ENCODE measurements at places on chromosomes 13 and 19. TPM values are rescaled to one million over a fixed set of nuclear protein-coding genes. Genes with fewer than 3 reads are reported as not detected.

Gene PABPC3
- not detected for total RNA-seq

Gene CLEC4M
- not detected for total RNA-seq

Gene NLRP4
- total RNA-seq = not detected

DNA sequence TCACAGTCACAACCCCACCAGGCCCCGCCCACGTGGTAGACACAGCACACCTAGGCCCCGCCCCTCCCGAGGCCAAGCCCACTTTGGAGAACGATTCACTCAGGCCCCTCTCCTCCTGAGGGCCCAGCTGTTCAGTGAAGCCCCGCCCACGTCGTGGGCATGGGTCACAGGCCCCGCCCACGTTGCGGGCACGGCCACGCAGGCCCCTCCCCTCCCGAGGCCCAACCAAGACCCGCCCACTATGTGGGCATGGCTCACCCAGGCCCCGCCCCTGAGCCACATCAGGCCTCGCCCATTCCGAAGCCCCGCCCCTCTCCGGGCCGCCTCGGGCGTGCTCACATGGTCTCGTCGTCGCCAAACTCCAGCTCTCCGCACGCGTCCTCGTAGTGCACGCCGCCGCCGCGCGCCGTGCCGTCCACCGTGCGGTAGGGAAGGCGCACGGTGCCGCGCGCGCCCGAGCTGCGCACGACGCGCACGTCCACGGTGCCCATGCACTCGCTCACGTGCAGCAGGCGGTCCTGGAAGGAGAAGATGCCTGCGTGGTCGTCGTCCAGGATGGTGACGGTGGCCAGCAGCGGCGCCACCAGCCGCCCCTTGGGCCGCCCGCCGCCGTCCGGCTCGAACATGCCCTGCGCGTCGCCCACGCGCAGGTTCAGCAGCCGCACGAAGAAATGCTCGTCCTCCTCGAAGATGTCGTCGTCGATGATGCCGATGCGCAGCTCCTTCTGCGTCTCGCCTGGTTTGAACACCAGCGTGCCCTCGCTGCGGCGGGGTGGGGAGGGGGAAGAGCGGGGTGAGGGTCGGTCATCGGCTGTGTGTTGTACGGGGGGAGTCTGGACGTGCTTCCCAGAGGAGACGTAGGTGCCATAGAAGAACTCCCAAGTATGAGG lies 24.0 kb downstream of the SLC8A2 start:
- peak; percentile 63 for DNase-seq

DNA sequence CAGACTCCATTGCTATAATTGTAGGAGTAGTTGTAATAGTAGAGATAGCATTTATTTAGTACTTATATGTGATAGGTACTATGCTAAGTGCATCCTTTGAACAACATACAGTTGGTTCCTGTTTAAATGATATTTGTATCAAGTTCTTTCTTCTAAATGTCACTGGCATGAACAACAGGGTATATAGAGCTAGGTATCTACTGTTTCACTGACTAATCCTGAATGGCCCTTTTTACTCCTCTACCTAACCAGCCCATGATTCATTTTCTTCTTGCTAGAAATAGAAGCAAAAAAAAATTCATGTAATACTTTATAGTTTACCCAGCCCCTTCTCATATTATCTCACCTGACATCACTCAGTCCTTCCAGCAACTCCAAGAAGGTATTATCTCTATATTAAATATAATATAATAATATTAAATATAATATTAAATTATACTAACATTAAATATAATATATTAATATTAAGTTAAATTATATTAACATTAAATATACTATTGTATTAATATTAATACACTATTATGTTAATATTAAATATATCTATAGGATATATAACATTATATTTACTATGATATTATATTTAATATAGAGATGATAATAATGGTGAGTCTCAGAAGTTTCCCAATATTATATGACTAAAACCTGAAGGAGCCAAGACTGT lies 74.2 kb downstream of the FRY start:
- no peak for DNase-seq

Gene MAP2K2
- 154 TPM for total RNA-seq

DNA sequence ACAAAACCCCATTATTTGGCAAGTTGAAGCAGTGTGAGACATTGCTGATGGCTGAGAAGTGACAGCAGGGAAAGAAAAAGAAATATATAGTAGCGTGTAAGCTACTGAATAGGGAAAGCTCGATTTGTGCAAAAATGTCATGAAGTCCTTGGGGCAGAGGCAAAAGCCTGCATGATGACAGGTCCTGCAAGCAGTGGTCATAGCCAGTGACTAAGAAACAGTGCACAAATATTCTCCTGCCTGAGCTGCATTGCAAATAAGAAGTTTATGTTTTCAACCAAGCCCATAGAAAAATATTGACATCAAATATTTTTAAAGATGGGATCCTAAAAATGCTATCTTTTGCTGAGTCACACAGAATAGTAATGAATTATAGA lies 270.0 kb downstream of the SLITRK6 start:
- DNase-seq = no peak

- DNase-seq = no peak
Measured at GRCh38 chr13:40433577-40433976, 232.9 kb downstream of the FOXO1 start.
